NCI-H1436 (cell line): ENCODE measurements at places on chromosomes 6 and 20.

DNA sequence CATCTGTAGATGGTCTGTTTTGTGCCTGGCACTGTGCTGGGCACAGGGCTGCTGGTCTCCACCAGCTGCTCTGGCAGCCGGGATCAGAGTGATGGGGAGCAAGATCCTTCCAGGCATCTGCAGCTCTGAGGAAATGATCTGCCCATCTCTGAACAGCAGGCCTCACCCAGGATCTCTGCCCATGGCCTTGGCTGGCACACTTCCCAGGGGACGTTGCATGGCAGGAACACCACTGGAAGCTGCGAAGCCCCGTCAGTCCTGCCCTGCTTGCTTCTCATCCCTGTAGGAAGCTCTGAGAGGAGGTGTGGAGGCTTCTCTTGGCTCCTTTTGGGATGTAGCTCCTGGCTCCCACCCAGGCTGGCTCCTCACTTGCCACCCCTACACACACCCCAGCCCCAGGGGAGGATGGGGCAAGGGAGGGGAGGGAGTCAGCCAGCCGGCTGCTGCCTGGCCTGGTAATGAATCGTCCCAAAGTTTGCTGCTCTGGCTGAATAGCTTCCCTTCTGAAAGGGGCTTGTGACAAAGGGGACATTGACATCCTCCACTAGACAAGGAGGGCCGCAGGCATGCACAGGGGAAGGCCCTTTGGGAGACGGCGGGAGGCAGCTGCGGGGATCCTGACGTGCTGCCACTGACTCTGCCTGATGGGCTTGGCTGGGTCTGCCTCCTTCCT is 108.9 kb downstream of the VEGFA start:
- no peak for DNase-seq

DNA sequence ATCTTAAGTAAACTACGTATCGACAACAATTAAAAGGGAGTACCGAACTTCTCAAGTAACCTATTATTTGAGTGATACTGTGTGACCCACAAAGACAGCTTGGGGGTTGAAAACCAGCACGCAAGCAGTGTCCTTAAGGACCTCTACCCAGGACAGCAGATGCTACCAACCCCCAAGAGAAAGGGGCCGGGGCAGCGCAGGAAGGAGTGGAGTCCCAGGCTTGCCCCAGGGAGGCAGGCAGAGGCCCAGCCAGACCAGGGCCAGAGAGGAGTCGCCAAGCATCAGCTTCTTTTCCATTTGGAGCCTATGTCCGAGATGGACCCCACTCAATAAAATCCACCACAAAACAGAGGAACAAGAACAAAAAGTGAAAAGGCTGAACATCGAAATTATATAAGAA is 11.9 kb downstream of the DIDO1 start:
- no peak for DNase-seq

DNA sequence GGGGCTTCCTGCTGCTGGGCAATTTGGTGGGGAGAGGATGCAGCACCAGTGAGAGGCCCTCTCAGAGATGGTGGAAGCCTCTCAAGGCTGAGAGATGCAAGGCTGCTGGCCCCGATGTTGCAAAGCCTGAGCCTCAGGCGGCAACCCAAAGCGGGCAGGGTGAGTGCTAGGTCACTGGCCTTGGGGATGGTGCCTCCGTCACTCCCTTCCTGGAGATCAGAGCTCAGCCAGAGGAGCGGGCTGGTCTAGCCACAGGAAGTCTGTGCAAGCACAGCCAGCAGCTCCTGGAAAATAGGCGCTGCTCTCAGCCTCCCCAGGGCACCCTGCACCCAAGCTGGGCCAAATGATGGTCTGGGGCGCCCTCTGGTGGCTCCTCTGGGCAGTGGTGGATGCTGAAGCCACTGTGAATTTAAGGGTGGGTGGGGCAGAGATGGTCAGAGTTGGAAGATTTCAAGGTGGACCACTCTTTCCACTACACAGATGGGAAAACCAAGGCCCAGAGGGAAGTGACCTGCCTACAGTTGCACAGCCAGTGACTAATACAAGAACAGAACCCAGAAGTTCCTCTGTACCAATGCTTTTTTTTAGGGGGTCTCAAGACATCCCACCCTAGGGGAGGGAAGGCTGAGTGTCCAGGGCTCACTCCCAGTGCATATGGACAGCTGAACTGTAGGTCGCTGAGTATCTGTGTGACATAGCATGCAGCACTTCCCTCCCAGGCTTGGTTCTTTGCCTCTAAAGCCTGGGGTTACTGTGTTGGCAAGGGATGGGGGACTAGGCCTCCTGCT is 20.8 kb downstream of the C20orf203 start:
- peak; percentile 82 for DNase-seq

DNA sequence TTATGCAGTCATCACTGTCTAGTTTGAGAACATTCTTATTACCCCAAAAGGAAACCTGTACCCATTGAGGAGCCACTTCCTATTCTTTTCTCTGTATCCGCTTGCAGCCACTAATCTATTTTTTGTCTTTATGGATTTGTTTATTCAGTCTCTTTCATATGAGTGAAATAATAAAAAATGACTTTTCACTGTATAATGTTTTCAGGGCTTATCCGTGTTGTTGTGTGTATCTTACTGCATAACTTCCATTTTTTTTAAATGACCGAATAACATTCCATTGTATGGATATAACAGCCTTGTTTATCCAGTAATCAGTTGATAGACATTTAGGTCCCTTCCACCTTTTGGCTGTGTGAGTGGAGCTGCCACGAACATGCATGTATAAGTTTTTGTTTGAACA is 86.6 kb downstream of the ZFAND3 start:
- DNase-seq = no peak

GRCh38 chr6:154951345-154952200 is 43.5 kb upstream of the TIAM2 start:
- DNase-seq = no peak

DNA sequence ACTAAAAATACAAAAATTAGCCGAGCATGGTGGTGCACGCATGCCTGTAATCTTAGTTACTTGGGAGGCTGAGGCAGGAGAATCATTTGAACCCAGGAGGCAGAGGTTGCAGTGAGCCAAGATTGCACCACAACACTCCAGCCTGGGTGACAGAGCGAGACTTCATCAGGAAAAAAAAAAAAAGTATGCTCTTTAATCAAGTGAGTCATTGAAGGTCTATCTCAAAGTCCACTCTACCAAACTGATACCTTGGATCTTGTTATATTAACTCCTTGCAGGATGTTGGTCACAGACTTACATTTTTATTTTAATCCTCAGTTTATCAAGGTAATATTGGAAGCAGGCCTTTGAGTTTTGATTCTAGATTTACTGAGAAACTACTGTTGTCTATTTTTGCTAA is 348.7 kb downstream of the COL12A1 start:
- no peak for DNase-seq

DNA sequence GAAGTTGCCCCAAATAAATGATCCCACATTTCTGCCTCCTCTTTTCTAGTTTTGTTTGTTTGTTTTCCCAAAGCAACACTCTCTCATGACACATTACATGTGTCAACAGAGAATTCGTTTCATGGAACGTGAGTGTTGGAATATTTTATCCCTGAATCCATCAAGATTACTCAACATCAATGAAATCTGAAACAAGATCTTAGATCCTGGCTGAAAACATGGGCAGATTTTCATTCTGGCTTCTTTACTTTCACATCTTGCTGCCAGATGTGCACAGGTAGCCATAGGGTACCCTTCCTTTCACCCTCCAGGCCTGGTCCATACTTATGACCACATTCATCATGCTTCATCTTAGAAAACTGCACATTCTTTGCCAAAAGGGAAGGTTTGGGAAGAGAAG is 347.0 kb downstream of the DOK5 start:
- DNase-seq = no peak

DNA sequence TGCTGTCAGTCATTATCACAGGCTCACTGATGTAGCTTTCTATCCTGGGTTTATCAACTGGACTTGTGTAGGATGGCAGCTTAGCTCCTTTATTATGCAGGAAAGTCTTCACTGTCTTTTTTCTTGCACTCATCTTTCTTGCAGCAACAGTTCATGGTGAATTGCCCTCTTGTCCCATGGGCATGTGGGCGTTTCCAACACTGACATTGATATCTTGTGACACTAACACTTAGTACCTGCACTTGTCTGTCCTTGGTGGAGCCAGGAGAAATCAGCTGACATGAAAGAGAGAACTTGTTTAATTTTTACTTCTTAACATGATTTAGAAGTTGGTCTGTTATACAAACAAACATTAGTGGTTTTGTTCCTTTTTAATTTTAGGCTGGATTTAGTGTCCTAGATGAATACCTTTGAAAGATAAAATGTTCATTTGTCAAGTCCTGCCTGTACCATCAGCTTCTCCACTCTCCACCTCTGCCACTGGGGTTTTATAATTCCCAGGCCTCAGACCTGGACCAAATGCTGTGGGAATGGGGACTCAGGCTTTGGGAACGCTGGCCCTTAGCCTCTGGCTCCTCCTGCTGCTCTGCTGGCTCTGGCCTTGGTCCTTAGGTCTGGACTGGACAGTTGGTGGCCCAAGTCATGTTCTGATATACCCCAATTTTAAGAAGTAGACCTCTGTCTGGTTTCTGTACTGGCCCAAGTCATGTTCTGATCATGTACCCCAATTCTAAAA is 161.0 kb upstream of the LAMP5 start:
- DNase-seq = no peak

- DNase-seq = no peak
These were observed 22.8 kb downstream of the RGS17 start for GRCh38 chr6:153108315-153108714.

DNA sequence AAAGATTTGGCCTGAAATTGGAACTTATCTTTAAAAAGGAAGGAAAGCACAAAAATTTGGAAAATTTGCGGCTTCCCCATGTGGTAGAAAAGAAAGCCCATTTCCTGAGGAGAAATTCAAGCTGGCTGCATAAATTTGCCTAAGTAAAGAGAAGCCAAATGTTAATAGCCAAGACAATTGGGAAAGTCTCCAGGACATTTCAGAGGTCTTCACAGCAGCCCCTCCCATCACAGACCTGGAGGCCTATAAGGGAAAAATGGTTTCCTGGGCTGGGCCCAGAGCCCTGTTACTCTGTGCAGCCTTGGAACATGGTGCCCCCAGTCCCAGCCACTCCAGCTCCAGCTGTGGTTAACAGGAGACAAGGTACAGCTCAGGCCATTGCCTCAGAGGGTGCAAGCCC is 736.5 kb downstream of the HACE1 start:
- no peak for DNase-seq

- no peak for DNase-seq
These were observed 880 bp upstream of the CPXM1 start for GRCh38 chr20:2801286-2801728.

- no peak for DNase-seq
These were observed 15.0 kb downstream of the MTG2 start for GRCh38 chr20:62197801-62198200.

- no peak for DNase-seq
These were observed 111.4 kb downstream of the WDR27 start for GRCh38 chr6:169590376-169590939.

- no peak for DNase-seq
These were observed 281.6 kb upstream of the ZFP64 start for GRCh38 chr20:52473186-52473585.

DNA sequence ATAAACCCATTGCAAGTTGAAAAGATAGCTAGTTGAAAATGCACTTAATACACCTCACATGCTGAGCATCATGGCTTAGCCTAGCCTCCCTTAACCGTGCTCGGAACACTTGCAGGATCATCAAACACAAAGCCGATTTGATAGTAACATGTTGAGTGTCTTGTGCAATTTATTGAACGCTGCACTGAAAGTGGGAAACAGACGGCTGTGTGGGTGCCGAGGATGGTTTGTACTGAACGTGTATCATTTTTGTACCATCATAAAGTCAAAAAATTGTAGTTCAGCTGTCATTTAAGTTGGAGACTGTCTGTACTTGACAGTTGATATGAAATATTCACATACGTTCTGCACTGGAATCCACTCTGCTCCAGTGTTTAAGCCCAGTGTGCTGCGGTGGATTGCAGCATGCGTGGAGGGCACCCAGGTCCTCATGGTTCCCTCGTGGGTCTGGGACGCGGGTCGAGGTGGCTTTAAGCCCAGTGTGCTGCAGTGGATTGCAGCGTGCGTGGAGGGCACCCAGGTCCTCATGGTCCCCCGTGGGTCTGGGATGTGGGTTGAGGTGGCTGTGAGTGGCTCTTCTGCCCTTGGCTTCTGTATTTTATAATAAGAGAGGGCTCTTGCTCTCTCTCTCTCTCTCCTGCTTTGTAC is 77.0 kb downstream of the CDH4 start:
- DNase-seq = no peak

- DNase-seq = peak; percentile 31
These were observed 15.7 kb downstream of the NRSN2 start for GRCh38 chr20:362271-363254.

DNA sequence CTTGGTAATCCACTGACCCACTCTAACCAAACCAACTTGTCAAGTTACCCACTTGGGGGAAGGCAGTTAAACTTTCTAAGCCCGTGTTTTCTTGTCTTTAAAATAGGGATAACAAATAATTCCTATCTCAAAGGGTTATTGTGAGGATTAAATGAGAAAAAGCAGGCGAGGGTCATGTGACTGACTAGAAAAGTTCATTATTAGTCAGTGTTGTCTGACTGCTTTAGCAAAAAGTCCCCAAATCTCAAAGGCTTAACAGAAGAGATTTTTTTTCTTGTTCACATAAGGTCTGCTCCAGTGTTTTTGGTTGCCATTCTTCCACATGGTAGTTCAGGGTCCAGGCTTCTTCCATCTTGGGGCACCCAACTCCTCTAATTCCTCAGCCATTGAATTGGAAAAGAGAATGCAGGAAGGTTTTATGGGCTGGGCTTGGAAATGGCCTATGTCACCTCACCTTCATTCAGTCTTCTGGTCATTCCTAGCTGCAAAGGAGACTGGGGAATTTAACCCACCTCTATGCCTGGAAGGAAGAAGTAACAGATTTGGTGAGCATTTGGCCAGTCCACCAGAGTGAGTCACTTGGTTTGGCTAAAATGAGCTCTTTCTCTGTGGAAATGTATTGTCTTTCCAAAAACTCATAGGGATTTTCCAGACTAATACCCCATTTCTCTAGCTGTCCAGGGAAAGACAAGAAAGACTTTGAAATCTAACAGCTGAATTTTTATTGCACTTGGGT is 77.0 kb downstream of the CAP2 start:
- no peak for DNase-seq

DNA sequence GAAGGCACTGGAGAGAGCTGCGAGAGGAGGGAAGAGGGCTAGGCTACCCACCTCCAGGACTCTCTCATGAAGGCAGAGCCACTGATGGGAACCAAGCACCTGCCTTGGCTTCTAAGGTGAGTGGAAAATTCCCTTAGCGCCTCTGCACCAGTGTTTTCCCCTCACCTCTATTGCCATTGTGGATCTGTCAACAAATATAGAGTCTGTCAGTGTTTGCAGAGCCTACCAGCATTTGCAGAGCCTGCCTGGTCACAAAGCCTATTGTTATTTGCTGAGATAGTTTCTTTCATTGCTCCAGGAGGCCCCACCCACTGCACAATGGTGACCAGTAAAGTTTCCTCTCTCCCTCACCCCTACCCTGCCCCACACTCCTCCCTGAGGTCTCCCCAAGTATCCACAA is 141.9 kb downstream of the MRPL14 start:
- no peak for DNase-seq

DNA sequence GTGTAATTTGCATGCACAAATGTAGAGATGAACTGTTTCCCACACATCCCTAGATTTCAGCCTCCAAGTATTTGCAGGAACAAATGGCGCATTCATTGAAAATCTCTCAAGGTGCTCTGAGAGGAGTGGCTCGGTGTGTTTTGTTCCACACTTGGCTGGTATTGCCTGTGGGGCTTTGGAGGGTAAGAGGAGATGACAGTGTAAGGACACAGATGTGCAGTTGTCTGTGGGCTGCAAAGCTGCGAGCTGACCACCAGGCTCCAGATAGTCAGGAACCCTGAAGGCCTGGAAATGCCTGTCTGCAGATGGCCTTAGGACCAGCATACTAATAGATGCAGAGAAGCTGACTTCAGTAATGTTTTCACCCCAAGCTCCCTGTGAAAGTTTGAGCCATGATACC is 57.7 kb upstream of the PBOV1 start:
- DNase-seq = no peak
